LHCN-M2 (cell line): ENCODE measurements at places on chromosomes 7 and 10. TPM values are rescaled to one million over a fixed set of nuclear protein-coding genes. Genes with fewer than 3 reads are reported as not detected.

EEPD1 gene
- total RNA-seq: 2.5 and 3.5 TPM in 2 replicates

DOCK1 gene
- 38.0 and 45.5 TPM in 2 replicates for total RNA-seq

DNA sequence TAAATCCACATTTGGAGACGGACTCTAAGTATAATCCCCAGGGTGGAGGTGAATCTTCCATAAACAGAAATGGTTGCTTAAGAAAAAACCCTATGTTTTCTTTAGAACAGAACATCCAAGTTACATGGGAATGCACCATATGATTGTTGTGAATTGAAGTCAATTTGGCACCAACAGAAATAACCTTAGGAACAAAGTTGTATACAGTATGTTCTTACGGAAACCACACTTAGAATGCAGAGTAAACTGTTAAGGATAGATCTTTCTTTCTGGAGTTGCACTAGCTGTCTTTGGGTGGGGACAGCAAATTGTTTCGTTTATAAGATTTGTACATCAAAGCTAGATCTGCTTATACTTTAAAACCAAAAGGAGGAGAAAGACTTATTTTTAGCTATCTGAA, 316.4 kb downstream of the PTEN start:
- no peak for DNase-seq

CTAGE6 gene
- total RNA-seq: not detected in 2 replicates

SYCE1 gene
- not detected in 2 replicates for total RNA-seq

ZNF853 gene
- total RNA-seq: 0.38 and 0.69 TPM in 2 replicates

GRCh38 chr10:107894516-107894915, 730.0 kb upstream of the SORCS1 start:
- DNase-seq: no peak

DNA sequence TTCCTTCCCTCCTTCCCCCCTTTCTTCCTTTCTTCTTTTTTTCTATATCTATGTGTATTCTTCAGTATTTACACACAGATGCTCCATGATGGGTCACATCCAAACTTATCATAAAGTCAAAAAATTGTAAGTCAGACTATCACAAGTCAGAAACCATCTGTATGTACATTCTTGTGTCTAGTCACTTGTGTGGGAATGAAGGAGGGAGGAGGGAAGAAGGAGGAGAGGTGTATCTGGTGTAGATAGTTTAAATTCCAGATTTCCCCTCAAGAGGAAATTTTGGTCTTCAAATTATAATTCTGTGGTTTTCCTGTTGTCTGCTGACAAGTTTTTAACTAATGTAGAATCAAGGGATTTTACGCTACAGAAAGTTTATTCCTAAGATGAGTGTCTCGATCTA, 287.2 kb downstream of the ETV1 start:
- no peak for DNase-seq

GRCh38 chr10:132886211-132887099, 55.9 kb downstream of the CFAP46 start:
- DNase-seq: no peak

IGFBP3 gene
- total RNA-seq: 14.0 and 31.9 TPM in 2 replicates

GPRIN2 gene
- total RNA-seq: not detected in 2 replicates

WNT16 gene
- total RNA-seq: 0.06 TPM in 1 of 2 replicates, not detected in the other

GRCh38 chr10:85901599-85901998, 465.0 kb downstream of the GRID1 start:
- no peak for DNase-seq

PURB gene
- total RNA-seq: 41.9 and 62.3 TPM in 2 replicates

COPG2 gene
- 44.3 and 54.0 TPM in 2 replicates for total RNA-seq

GRCh38 chr7:1510780-1511154, 6.6 kb upstream of the INTS1 start:
- DNase-seq: no peak

DNA sequence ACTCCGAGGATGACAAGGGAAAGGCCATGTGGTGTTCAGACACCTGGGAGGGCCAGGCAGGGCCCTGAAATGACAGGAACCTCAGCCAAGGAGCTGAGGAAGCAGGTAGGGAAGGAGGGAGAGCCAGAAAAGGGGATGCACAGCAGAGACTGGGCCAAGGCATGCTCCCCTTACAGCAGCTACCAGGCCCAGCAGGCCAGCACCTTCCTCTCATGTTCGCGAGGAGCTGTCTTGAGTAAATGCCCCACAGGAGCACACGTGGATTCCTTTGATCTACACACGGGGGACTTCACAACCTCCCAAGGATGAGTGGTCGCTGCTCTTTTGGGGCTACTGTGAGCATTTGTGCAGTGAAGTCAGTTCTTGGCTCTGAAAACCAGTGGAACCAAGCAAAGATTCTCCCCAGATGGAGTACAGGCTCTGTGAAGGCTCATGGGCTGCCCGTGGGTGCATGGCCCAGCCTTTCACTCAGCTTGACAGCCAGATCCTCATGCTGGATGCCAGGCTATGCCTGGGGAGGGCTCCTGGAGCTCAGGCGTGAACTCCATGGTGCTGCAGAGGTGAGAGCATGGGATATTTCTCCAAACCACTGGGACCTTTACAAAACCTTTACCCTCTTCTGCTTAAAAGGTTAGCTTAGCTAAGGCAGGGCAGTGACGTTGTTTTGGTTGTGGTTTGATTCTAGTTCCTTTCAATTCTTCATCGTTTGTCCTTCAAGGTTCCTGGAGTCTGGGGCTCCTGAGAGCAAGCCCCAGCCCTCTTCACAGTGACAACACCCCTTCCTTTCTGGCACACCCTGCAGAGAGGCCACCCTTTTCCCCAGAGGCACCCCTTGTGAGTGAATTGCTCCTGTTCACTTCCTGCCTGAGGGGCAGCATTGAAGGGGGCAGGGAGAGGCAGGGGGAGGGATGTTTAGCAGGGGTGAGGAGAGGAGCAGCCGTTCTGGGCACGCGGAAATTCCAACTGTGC, 74.2 kb upstream of the ZPBP start:
- no peak for DNase-seq

HOXA3 gene
- 4.6 and 4.7 TPM in 2 replicates for total RNA-seq

SFMBT2 gene
- total RNA-seq: not detected in 2 replicates
